ENCODE measurements at places on chromosomes 2 and 18. TPM values are rescaled to one million over a fixed set of nuclear protein-coding genes. Genes with fewer than 3 reads are reported as not detected.
A peak's percentile ranks its signal among the peaks of the same experiment; 100 is the strongest.

EML6 gene
- 1.7 TPM for total RNA-seq

LRRC30 gene
- not detected for total RNA-seq

ANKRD53 gene
- 0.64 TPM for total RNA-seq

TPO gene
- not detected for total RNA-seq

RAB6C gene
- total RNA-seq: not detected

CD8B gene
- total RNA-seq: not detected

GRCh38 chr2:189142893-189143759 is 36.4 kb downstream of the COL5A2 start:
- H3K27me3 ChIP-seq: no peaks in the 10 kb centered on the region
- no peak overlapping the region for H3K4me3 ChIP-seq
- H3K4me1 ChIP-seq: peaks cover 75% of the 10 kb centered on the region

DNA sequence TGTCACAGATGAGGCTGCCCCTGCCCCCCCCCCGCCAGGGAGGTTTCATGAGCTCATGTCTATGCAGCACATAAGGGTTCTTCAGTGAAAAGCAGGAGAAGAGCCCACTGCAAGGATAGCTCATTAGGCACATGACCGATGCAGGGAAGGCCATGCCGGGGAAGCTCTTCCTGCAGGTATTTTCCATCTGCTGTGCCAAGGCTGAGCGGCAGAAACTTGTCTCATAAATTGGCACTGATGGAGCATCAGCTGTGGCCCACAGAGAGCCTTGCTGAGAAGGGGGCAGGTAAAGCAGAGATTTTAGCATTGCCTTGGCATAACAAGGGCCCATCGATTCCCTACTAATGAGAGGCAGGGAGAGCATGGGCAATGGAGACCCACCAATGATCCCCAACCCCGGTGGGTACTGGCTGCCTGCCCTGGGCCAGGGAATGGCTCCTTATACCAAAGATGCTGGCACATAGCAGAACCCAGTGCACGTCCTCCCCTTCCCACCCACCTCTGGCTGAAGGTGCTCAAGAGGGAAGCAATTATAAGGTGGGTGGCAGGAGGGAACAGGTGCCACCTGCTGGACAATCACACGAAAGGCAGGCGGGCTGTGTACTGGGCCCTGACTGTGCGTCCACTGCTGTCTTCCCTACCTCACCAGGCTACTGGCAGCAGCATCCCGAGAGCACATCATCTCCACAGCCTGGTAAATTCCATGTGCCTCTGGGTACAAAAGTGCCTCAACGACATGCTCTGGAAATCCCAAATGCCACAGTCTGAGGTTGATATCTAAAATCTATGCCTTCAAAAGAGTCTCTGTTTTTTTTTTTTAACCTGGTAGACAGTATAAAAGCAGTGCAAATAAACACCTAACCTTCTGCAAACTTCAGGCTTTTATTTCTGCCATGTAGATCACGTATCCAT is 41.4 kb downstream of the STEAP3 start:
- H3K36me3 ChIP-seq: no peaks in the 10 kb centered on the region
- DNase-seq: peak; percentile 54
- H3K27me3 ChIP-seq: no peaks in the 10 kb centered on the region
- no peak overlapping the region for H3K27ac ChIP-seq
- no peak overlapping the region for H3K4me3 ChIP-seq

DNA sequence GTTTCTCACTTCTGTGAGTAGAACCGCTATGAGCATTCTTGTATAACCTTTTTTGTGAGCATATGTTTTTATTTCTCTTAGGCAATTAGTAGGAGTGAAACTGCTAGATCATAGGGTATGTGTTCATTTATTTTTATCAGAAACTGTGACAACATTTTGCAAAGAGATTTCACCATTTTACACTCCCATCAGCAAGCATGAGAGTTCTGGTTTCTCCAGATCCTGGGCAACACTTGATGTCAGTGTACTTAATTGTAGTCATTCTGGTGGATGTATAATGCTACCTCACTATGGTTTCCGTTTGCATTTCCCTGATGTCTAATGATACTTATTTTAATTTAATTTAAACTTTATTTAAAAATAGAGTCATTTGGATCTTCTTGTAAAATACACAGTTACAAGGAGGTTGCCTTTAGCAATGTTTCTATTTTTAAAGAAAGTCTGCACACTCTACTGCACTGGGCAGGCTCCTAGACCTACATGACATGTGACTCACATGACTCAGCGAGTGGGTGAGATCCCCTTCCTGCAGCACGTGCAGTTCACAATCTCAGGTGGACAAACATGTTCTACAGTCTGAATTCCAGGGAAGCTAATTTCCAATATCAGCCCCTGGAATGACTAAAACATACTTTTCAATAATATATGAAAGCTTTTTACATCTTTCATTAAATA is 127.0 kb upstream of the BCL2L11 start:
- peak; percentile 23 for DNase-seq
- no peaks in the 10 kb centered on the region for H3K36me3 ChIP-seq
- no peak overlapping the region for H3K4me3 ChIP-seq

DNA sequence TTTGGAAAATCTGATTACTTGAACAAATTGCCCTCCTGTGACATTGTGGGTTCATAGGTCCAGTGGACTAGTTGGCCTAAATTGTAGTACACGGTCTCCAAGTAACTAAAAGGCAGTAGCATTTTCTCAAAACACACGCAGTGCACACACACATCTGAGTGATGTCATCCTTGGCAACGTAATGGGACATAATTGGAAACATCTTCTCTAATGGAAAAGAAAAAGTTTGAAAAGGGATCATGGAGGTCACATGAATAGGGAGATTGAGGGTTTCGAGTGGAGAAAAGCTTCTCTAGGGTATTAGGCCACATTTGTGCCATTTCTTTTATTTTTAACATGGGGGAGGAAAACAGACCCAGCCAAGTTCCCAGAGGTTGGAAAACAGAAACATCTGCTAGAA is 93.3 kb downstream of the MAP4K4 start:
- peak overlapping the region; percentile 49 for H3K27ac ChIP-seq
- no peak overlapping the region for H3K4me3 ChIP-seq
- peak; percentile 61 for DNase-seq
- no peaks in the 10 kb centered on the region for H3K36me3 ChIP-seq
- peaks cover 36% of the 10 kb centered on the region for H3K4me1 ChIP-seq

GRCh38 chr2:167898340-167898739 is 349.1 kb downstream of the STK39 start:
- no peaks in the 10 kb centered on the region for H3K27me3 ChIP-seq
- DNase-seq: no peak
- no peak overlapping the region for H3K4me3 ChIP-seq
- no peaks in the 10 kb centered on the region for H3K36me3 ChIP-seq
- H3K4me1 ChIP-seq: no peaks in the 10 kb centered on the region

Measured in A673 (cell line).